ENCODE measurements at places on chromosomes 3 and 15.
A peak's percentile ranks its signal among the peaks of the same experiment; 100 is the strongest.

DNA sequence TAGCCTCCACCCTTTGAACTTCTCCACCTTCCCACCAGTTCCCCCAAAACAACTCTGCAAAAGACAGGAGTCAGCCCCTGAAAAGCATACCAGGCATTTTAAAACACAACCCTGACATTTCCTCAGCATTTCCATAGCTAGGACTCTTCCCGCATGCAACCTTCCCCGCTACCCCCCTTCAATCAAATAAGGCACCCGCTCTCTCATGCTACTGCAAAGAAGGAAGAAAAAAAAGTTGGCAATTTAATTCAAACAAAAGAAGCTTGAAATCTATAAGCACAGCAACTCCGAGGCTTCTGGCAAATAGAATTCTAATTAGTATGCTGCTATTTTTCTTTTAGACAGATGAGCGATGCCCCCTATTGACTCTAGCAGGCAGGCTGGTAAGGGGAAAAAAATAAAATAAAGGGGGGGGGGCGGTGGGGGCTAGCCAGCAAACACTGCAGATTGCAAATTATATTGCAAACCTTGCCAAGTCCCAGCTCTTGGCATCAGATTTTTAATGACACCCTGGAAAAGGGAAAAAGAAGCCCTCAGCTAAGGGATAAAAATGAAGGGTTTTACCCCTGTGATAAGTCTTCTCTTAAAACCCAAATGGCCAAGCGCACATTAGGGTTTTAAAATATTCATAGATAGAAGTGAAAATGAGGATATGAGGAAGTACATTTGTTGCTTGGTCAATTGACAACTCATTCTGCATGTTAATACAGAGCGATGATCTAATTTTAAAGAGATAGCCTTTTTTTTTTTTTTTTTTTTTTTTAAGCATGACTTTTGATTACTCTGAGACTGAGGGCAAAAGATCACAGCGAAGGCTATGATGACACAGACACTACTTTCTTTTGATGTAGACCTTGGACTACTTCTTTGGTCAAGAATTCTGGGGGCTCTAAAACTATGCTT lies 255.2 kb downstream of the NR2F2 start:
- DNase-seq: no peak

DNA sequence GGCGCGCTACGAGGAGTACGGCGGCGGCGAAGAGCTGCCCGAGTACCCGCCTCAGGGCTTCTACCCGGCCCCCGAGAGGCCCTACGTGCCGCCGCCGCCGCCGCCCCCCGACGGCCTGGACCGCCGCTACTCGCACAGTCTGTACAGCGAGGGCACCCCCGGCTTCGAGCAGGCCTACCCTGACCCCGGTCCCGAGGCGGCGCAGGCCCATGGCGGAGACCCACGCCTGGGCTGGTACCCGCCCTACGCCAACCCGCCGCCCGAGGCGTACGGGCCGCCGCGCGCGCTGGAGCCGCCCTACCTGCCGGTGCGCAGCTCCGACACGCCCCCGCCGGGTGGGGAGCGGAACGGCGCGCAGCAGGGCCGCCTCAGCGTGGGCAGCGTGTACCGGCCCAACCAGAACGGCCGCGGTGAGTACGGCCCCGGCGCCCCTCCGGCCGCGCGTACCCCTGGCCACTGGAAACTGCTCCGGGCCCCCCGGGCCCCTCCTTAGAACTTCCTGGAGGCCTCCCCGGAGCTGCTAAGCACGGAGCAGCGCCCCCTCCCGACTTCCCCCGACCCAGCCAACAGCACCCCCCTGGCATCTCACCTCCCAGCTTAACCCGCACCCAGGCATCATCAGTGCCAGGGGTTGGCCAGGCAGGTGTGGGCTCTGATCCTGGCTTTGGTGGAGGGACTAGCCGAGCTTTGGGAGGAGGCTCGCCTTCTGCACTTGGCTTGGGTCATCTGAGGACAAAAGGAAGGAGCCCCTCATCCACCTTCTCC lies 1.4 kb downstream of the LOXL1 start:
- DNase-seq: peak; percentile 33

DNA sequence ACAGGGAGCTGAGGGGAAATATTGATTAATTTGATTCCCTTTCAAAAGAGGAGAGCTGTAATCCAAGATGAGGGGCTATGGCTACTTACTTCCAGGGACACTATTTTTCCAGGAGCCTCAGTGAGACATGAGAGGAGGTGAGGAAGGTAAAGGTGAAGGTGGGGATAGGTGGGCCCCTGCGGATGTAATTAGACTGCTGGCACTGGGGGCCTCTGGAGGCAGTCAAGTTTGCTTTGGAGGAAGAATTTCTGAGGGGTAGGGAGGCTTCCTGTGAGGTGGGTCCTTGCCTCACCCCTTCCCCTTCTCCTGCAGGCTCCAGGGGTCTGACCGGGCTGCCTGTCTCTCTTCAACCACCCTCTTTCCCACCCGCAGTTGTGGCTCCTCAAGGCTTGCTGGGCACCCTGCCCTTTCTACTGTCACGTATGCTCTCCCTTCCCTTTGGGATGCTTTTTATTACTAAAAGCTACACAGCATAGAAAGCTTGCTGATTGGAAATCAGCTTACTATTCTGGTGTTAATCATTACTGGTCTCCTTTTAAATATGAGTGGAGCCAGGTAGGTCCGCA lies 22.5 kb downstream of the GASK1A start:
- DNase-seq: no peak

- DNase-seq: no peak
These were observed 52.8 kb downstream of the PLD1 start for GRCh38 chr3:171757361-171758034.

DNA sequence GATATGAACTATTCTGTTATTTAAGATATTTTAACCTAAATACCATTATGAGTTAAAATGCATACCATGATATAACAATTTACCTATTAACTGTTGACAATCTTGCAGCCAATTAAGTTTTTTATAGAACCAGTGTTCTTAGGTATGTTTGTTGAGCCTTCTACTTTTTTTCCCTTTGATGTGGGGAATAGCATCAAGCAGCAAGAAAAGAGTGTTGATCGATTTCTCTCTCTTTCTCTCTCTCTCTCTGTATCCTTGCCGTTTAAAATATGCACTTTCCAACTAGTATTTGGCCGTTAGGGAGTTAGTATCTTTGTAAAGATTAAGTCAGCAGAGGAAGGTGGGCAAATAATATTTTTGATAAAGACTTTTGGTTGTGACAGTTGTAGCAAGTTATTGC lies 5.9 kb downstream of the CHD2 start:
- peak; percentile 59 for DNase-seq

- DNase-seq: no peak
These were observed 72.4 kb downstream of the SENP2 start for GRCh38 chr3:185658504-185658912.

DNA sequence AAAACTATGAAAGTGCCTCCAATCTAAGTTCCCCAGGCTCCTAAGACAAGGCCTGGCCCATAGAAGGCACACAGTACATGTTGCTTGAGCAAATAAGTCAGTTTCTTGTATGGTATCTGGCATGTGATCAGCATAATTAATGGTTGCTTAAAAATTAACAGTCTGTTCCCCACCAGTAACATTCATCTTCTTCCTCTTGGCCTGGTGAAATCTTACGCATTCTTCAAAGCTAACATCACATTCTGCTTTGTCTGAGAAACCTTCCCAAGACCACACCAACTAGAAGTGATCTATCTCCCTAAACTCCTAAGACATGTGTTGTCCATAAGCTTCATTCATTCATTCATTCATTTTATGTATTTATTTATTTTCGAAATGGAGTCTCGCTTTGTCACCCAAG lies 48.1 kb downstream of the LIPC start:
- DNase-seq: no peak

DNA sequence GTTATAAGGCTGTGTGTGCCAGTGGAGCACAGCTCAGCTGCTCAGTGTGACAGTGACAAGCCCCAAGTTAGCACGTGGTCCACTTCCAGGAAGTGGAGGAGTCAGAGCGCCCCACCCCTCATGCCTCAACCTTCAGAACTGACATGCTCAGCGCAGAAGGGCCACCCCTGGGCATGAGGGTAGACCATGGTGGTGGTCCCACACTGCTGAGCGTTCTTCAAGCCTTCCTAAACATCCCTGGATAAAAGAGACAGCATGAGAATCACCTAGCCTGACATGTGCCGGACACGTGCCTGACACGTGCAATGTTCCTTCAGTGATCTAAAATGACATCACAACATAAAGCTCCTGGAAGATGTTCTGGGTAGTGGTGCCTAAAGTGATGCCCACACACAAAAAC lies 16.8 kb downstream of the ATP10A start:
- DNase-seq: no peak

DNA sequence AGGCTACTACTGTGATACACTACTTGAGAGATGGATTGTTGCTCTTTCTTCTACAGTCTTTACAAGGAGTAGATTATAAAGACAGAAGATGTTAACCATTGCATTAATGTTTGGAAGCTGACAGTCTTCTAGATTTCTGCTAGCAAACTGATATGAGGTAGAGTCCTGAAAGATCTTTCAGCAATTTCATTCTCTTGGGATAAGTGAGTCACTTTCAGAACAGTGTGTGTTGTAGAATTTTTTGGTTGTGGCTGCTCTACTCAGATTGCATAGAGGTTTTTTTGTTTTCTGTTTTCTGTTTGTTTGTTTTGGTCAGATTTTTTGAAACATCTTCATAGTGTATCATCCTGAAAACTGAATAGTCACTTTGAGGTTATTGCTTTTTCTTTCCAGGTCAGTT lies 17.1 kb downstream of the TNFSF10 start:
- no peak for DNase-seq

DNA sequence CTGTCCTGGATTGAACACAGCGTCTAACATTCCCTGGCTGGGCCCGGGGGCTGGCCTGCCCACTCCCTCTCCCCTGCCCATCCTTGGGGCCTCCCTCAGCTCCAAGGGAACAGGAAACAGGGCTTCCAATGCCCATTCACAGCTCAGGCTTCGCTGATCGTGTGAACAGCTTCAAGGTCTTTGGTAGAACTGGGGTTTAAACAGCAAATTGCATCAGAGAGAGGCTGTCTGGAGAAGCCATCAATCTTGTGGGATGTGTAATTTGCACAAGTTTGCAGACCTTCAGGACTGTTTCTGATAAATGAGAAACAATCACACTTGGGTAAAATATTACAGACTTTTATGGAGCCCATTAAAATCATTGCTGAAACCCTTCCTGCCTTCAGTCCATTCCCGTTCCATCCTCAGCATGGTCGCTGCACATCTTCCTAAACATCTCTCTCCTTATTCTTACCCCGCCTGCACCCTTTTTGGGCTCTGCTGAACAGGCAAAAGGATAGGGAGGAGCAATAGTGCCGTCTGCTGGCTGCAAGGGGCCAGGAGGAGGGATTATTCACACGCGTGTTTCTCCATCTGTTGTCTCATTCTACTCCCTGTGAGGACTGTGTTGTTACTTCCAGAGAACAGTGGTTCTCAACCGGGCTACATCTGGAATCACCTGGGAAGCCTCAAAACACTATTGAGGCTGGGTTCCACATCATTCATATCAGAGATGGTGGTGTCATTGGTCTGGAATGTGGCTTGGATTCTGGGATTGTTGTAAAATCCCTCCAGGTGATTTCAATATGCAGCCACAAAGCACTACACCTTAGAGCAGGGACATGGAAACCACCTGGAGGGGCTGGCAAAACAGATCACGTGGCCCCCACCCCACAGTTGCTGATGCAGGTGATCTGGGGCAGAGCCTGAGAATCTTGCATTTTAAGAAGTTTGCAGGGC lies 116.3 kb downstream of the CLSTN2 start:
- DNase-seq: peak; percentile 4

DNA sequence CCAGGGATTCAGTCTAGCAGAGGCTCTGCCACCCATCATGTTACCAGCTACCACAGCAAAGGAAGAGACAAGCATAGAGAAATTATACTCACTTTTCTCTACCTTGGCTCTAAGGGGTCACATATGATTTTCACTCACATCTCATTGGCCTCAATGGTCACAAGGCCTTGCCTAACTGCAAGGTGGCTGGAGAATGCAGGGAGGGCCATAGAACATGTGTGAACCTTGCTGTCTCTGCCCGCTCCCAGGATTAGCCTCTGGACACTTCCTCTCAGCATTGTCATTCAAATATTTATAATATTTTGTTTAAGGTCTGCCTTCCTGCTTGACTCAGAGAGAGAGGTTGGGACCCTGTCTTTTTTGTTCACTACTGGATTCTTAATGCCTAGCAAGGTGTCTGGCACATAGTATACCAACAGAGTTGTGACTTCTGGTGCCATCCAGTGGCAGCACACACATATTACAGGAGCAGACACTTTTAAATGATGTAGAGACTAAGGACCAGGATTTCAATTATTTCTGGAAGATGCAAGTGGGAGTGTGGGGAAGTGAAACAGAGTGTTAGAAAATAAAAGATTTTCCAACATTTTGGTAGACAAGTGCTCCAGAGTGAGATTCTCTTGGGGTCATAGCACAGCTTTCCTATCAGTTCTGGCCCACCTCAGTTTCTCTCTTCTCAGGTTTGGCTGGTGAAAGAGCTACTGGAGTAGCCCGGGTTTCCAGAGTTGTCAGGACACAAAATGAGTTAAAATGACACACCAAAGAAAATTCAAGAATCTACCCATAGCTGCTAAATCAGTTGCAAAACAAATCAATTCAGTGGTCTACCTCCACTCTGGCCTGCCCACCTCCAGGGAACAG lies 119.0 kb upstream of the RASGRP1 start:
- DNase-seq: peak; percentile 61

DNA sequence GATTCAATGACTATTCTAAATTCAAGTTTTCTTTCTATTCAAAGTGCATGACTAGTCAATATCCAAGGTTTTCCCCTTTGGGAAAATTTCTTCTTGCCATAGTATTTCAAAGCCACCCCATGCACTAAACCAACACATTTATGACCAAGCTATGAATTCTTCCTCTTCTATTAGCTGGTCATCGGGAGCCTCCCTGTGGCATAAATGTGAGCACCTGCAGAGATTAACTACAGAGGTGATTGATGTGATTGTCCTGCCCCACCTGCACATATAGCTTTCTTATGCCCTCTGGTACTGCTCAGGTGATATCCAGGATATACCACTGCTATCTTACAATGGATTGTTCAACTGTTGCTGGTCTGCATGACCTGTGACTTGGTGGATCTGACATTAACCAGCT lies 694.9 kb downstream of the ZBBX start:
- DNase-seq: no peak

DNA sequence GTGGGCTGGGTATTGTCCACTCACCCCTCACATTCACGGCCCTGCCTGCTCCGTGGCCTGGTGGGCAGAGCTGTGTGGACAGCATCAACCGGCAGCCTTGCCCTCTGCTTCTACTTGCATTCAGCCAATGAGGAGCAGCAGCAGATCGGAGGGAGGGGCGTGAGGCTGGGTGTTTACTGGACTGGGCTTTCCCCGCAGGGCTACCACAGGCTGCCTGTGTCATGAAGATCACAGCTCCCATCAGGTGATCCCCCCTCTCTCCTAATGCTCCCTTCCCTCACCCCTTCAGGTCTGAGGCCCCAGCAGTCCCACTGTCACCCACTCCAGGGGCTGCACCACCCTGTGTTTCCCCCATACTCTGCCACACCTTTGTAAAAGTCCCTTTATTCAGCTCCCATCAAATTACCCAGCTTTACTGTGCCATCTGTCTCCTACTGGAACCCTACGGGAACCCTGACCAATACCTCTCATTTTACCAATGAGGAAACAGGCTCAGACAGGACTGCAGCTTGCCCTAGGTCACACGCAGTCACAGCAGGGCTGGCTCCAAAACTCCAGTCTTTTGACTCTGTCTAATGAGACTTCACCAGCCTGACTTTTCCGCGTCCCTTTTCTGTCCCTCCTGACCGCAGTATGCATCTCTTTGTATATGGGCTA lies 81.1 kb downstream of the MEGF11 start:
- no peak for DNase-seq

- DNase-seq: no peak
These were observed 11.1 kb upstream of the PARL start for GRCh38 chr3:183895774-183896173.
